ENCODE measurements at places on chromosomes 2 and 18.

DNA sequence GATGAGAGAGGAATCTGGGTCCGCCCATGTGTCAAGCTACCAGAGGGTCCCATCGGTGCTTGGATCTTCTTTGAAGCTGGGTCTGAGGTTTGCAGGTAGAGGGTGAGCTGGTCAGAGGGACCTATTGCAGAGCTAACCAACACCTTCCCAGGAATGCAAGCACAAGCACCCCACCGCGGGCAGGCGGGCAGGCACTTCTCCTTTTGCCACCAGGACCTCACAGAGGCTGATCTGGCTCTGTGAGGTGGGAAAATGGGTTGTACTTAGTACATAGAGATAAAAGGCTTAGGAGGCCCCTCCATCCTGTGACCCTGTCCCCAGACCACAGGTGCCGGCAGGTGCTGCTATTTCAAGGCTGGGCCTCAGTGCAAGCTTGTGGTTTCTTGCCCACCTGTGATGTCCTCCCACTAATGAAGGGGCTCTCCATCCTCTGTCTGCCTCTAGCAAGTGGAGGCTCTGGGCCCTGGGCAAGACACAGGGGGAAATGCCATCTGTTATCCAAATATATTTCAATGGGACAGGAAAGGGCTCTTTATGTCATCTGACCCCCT is 31.4 kb upstream of the IL37 start:
- DNase-seq: no peak

DNA sequence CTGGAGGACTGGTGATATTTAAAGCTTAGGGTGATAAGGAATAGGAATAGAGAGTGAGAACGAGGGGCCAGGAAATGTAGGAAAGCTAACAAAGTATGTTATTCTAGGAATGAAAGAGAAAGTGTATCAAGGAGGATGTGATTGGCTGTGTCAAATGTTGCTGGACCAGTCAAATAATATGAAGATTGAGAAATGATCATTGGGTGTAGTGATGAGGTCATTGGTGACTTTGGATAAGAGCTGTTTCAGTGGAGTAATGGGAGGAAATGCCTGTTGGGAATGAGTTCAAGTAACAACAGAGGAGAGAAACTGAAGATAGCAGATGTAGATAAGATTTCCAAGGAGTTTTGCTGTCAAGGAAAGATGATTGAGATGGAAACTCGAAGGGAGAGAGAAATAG is 74.4 kb downstream of the UBE2E3 start:
- DNase-seq: no peak

- DNase-seq: no peak
Observed at GRCh38 chr2:3805201-3805939, 102.0 kb downstream of the DCDC2C start.

GRCh38 chr2:104859291-104859765 is 5.4 kb downstream of the POU3F3 start:
- no peak for DNase-seq
